ENCODE measurements at places on chromosomes 2 and 18.

GRCh38 chr2:127807678-127808353 lies 3.2 kb downstream of the WDR33 start:
- DNase-seq, result no peak

- no peak for DNase-seq
Measured at GRCh38 chr2:120543899-120544298, 191.8 kb upstream of the GLI2 start.

GRCh38 chr2:102187496-102188150 lies 800 bp downstream of the IL1RL2 start:
- DNase-seq, result no peak

GRCh38 chr2:120230515-120231471 lies 7.6 kb upstream of the TMEM185B start:
- no peak for DNase-seq

- DNase-seq, result no peak
Measured at GRCh38 chr2:60535685-60536312, 17.7 kb downstream of the BCL11A start.

- no peak for DNase-seq
Measured at GRCh38 chr2:119126650-119127049, 31.9 kb downstream of the C1QL2 start.

- DNase-seq, result no peak
Measured at GRCh38 chr2:96963316-96963715, 23.1 kb downstream of the FAM178B start.

DNA sequence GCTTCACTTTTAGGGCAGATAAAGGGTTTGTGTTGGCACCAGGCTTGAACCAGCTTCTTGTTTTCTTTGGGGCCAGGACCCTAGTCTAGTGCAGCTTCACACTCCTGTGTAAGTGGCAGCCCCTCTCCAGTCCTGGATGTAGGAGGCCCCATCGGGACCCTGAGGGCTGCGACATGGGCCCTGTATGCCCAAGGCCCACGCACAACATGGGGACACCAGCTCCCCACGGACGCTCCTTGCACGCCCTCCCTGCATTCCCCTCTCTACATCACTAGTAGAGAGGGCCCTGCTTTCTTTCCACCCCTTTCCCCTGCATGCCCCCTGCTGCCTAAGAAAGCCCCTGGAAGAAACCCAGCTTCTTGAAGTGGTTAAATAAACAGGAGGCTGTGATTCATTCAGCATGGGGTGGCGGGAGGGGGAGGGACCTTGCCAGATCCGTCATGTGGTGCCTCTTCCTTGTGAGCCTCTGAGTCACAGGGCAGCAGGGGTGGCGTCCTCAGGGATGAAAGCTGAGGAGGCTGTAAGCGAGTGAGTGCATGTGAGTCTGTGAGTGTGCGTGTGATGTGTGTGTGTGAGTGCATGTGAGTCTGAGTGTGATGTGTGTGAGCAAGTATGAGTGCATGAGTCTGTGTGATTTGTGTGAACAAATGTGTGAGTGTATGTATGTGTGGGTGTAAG lies 42.5 kb downstream of the COPS8 start:
- peak; percentile 5 for DNase-seq

GRCh38 chr2:227436436-227437174 lies 35.4 kb upstream of the AGFG1 start:
- DNase-seq, result no peak
